Right atrium auricular region (tissue), 2 donors: ENCODE measurements at places on chromosomes 4 and X. TPM values are rescaled to one million over a fixed set of nuclear protein-coding genes. Genes with fewer than 3 reads are reported as not detected.

The EGF gene
- 13.4 TPM for total RNA-seq

GRCh38 chrX:37755025-37755424 is 24.8 kb upstream of the CYBB start:
- DNase-seq, result no peak

The VCX3A gene
- total RNA-seq, result not detected

DNA sequence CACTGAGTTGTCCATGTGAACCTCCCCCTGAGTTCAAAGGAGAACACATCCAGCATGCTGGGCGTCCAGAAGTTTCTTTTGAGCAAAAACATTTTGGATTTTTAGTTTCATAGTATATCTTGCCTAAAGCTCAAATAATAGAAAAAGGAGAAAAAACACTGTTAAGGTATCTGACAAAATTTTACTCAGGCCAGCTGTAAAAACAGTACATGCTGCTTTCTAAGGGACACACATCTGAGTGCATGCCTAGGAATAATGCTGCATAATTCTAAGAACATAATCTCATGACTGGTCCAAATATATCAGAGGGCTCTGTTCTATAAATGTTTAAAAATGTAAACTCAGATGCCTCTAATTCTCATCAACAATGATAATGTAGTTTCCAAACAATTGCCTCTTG is 561.3 kb upstream of the INTU start:
- DNase-seq, result no peak

DNA sequence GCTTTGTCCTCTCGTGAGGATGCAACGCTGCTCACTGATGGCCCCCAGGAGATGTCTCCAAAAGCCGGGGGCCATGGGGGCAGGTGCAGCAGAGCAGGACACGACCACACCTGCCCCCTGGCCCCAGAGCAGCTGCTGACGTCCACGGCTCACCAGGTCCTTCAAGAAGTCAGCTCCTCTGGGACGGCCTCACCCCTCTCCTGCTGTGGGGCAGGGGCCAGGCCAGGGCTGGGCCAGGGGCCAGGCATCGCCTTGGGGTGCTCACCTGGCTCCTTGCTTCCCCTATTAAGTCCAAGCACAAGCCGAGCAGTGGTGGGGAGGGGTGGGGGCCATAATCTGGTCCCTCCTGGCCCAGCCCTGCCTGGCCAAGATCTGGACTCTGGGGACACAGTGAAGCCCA is 28.6 kb upstream of the MXD4 start:
- no peak for DNase-seq

DNA sequence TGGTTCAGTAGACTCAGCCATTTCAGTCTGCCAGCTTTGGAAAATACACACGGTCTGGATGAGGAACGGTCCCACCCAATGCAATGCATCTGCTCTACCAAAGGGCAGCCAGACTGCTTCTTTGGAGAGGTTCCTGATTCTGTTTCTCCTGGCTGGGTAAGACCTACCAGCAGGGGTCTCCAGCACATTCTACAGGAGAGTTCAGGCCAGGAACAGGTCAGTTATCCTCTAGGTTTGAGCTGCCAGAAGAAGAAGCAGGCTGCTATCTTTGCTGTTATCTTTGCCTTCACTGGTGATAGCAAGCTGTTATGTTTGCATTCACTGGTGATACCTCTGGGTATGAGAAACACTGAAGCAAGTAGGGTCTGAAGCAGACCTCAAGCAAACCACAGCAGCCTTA is 45.5 kb upstream of the PBDC1 start:
- no peak for DNase-seq

DNA sequence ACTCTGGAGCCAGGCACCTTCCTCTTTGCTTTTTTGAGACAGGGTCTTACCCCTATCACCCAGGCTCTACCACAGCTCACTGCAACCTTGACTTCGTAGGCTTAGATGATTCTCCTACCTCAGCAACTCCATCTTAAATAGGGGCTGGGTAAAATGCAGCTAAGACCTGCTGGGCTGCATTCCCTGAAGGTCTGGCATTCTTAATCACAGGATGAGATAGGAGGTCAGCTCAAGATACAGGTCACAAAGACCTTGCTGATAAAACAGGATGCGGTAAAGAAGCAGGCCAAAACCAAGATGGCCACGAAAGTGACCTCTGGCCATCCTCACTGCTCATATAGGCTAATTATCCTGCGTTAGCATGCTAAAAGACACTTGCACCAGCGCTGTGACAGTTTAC is 770.8 kb upstream of the PRKX start:
- DNase-seq, result no peak

GRCh38 chr4:175802988-175803387 is 9.1 kb downstream of the GPM6A start:
- no peak for DNase-seq

The SLITRK4 gene
- 8.1 TPM for total RNA-seq

DNA sequence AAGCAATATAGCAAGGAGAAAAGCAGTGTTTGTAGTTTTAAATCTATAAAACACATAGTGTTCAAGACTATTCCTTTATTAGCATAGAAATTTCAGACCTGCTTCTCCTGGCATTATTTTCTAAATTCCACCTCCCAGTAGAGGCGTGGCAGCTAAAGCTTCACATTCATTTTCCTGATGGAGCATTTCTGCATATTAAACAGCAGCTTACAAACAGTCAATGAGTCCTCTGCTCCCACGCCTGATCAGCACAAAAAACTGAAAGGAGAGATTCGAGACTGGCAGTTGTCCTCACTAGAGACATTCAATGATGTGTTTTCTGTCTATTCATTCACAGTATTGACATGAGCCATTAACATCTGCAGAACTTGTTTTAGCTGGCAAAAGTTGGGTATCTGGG is 61.4 kb downstream of the SHISA3 start:
- DNase-seq, result no peak

DNA sequence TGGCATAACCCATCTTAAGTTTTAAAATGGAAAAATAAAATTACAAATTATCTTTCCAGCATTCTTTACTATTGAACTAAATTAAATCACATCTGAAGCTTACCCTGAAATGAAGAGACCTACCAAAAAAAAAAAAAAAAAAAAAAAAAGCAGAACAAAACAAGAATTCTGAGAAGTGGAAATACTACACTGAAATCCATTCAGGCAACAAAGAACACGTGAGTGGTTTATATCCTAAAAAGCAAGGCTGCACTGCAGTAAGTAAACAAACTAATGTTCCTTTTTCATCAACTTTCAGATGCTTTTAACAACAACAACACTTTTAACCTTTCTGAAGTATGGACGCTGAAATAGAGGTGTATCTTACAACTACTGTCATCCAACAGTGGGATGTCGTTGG is 7.5 kb downstream of the FRYL start:
- no peak for DNase-seq

The RHOH gene
- total RNA-seq, result 0.47 TPM

DNA sequence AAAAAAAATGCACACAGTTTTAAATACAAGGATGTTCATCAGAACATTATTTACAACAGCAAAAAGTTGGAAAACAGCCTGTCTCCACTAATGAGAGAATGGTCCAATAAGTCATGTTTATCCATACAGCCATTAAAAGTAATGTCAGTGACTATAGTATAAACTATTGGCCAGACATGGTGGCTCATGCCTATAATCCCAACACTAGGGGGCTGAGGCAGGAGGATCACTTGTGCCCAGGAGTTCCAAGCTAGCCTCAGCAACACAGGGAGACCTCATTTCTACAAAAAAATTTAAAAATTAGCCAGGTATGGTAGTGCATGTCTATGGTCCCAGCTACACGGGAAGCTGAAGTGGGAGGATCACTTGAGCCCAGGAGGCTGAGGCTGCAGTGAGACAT is 48.1 kb upstream of the IL13RA1 start:
- no peak for DNase-seq

DNA sequence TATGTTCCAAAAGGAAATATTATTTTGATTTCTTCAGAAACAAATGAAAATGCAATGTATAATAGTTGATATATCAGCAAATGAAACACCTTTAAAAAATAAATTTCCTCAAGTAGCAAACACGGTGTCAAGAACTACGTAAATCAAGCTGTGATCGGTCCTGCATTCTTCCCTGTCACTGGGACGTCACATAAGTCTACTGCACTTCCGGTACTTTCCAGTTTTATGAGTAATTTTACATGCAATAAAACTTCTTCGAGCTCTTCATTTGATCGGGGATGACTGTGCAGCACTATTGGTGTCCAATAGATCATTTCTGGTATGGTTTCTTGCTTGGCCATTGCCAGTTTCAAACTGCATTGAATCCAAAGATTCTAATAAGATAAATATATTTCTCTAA is 114.0 kb upstream of the VEGFC start:
- no peak for DNase-seq

The ESX1 gene
- not detected for total RNA-seq

The RPS6KA6 gene
- total RNA-seq, result 1.7 TPM

DNA sequence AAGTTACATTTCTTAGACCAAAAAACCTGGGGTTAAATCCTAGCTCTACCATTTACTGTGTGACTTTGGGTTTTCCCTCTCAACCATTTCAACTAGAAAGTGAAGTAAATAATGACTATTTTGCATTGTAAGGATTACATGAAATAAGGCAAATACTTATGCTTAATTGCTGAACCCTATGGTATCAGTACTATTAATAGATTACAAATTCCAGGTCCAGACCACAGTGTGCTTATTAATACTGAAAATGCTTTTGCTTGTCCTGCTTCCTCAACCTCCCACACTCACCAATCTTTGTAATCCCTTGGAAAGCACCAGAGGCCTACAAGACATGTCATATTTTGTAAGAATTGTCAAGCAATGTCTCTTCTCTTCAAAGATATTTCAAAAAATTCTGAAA is 456.5 kb downstream of the SPOCK3 start:
- no peak for DNase-seq

DNA sequence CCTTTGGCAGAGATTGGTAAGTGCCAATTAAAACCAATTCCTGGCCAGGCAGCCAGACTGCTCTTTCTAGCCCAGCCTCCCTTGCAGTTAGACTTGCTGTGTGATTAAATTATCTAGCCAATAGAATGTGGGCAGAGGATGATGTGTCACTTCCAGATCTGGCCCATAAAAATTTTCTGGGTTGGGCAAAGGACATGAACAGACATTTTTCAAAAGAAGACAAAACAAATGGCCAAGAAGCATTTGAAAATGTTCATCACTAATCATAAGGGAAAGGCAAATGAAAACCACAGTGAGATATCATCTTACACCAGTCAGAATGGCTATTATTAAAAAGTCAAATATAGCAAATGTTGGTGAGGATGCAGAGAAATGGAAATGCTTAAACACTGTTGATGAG is 71.4 kb upstream of the STIM2 start:
- no peak for DNase-seq
